CD8-positive, alpha-beta memory T cell (primary cell): ENCODE measurements at places on chromosomes 16 and 17. TPM values are rescaled to one million over a fixed set of nuclear protein-coding genes. Genes with fewer than 3 reads are reported as not detected.

Gene HAP1
- polyA plus RNA-seq = not detected

Gene CHST4
- not detected for polyA plus RNA-seq

Gene PNPO
- polyA plus RNA-seq = 20.3 TPM

Gene SLC5A10
- polyA plus RNA-seq = not detected

Gene CES5A
- not detected for polyA plus RNA-seq

Gene CACNA1H
- polyA plus RNA-seq = 0.40 TPM
